ENCODE measurements at places on chromosomes 1 and 21. TPM values are rescaled to one million over a fixed set of nuclear protein-coding genes. Genes with fewer than 3 reads are reported as not detected.

ZNF593OS gene
- total RNA-seq: not detected

OR2T29 gene
- total RNA-seq: not detected

MPZL1 gene
- 127 TPM for total RNA-seq

OLIG2 gene
- not detected for total RNA-seq

ADAMTS5 gene
- 0.34 TPM for total RNA-seq

TSPEAR gene
- total RNA-seq: 0.47 TPM

NPL gene
- 2.4 TPM for total RNA-seq

USP1 gene
- 51.7 TPM for total RNA-seq

All from dermis blood vessel endothelial cell (primary cell).